ENCODE measurements at places on chromosomes 16 and 17. TPM values are rescaled to one million over a fixed set of nuclear protein-coding genes. Genes with fewer than 3 reads are reported as not detected.

The SNAI3 gene
- total RNA-seq = 0.10 TPM

The TEX14 gene
- total RNA-seq = 0.10 TPM

The CEP95 gene
- 24.4 TPM for total RNA-seq

The MAP3K3 gene
- total RNA-seq = 16.4 TPM

The PSMD11 gene
- 95.0 TPM for total RNA-seq

The STAT5B gene
- 27.2 TPM for total RNA-seq

The SEPTIN12 gene
- total RNA-seq = not detected

The KREMEN2 gene
- total RNA-seq = 17.8 TPM

The C16orf86 gene
- total RNA-seq = 11.6 TPM

The CSH1 gene
- not detected for total RNA-seq

The SLC9A5 gene
- total RNA-seq = 0.94 TPM

The CDH1 gene
- 0.11 TPM for total RNA-seq

The OSBPL7 gene
- 32.1 TPM for total RNA-seq

The CCL1 gene
- total RNA-seq = not detected
